Activated T-helper 1 cell treated with Interleukin-2 at 50 U/mL for 16 hours (primary cell): ENCODE measurements at places on chromosomes 3 and 15.
A peak's percentile ranks its signal among the peaks of the same experiment; 100 is the strongest.

DNA sequence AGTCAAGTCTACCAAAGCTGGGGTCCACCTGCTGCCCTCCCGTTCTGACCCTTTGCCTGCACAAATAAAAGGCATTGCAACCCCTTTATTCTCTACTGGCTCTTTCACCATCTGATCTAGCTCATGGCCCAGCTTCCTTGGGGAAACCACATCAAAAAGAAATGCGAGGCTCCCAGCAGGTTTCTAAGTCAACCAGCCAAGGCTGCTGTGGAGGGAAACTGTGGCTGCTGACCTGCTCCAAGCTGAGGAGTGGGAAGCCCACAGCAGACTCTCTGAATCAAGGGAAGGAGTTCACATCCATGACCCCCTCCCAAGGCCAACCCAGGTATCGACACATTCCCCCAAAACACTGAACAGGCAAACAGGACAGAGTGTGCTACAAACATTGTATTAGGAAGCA lies 25.2 kb upstream of the SLCO2A1 start:
- DNase-seq = no peak

DNA sequence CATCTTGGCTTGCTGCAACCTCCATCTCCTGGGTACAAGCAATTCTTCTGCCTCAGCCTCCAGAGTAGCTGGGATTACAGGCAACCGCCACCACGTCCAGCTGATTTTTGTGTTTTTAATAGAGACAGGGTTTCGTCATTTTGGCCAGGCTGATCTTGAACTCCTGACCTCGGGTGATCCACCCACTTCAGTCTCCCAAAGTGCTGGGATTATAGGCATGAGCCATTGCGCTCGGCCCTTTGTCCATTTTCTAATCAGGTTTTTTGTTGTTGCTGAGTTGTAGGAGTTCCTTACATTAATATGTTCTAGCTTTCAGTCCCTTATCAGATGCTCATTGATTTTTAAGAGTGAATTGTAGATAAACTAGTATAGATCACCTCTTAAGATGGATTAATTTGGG lies 20.3 kb downstream of the RAB5A start:
- no peak for DNase-seq

DNA sequence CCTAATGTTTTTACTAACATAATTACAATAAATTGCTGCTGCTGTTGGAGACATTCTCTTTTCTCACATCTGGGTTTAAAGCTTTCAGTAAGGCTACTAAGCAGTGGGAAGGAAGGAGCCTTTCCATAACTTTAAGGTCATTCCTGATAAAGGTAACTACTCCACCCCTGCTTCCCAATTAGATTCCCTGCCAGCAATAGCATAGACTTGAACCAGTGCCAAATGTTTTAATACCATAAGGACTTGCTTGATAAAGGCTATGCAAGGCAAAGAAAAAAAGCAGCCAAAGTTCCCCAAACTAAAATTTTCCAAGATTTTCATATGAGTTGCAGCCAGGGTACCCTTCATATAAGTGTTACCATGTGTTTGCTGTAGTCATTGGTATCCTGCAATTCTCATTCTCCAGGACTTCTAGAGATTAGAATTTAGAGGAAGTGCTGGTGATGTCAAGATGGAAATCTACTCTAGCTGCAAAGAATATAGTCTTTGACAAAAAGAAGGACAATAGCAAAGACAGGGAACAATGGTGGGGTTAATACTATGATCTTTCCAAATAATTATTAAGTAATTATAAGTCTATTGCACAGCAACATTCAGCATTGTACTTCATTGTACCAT lies 106.1 kb downstream of the FILIP1L start:
- no peak for DNase-seq

GRCh38 chr3:129525341-129525968 lies 3.0 kb upstream of the RHO start:
- DNase-seq = no peak

DNA sequence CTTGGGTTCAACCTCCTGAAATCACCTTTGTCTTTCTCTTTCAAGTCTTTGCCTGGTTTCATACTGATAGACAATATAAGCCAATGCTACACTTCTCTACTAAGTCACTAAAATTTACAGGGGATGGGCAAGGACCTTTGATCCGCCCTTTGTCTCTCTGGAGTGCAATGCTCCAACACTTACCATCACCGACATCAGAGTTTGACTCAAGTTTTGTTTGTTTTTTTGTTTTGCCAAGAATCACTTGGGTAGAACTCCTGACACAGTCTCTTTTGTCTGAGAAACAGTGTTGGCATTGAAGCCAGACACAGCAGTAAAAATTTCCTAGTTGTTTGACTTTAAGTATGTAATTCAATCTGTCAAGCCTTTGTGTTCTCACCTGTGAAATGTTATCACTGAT lies 29.3 kb downstream of the NFKBIZ start:
- DNase-seq = no peak

DNA sequence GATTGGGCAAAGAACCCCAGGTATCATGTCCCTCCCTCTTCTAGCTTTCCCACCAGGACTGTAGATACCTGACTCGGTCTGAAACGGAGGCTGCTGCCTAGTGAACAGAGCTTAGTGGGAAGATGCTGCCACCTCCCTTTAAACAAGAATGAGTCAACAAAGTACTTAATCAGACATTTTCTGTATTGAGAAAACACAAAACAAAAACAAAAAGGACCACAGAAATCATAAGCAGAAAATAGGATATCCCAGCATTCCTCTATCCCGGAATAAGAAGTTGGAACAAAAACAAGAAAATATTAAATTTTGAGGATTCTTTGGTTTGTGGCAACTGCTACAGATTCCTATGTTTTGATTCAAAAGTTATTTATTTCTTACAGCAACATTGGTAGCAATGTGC lies 51.7 kb upstream of the COL8A1 start:
- DNase-seq = no peak

DNA sequence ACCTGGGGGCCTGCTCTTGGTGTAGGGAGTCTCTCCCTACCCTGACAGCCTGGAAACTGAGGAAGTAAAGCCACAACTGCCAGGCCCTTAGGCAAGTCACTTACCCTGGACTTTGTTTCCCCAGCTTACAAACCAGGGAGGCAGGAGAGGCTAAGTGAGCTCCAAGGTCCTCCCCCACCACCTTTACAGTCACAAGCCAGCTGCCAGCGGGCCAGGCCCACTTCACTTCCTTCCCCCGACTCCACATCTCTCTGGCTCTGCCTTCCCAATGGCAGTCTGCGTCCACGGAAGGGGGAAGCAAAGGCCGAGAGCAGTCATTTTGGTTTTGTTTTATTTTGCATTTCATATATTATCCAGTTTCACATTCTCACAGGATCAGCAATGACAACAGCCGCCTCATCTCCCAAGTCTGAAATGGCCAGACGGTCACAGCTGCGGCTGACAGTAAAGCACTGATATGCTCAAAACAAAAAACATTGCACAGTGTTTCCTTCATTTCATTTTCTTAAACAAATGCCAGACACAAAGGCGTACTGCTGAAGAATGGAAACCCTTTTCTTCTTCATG lies 35.7 kb downstream of the RBPMS2 start:
- no peak for DNase-seq

DNA sequence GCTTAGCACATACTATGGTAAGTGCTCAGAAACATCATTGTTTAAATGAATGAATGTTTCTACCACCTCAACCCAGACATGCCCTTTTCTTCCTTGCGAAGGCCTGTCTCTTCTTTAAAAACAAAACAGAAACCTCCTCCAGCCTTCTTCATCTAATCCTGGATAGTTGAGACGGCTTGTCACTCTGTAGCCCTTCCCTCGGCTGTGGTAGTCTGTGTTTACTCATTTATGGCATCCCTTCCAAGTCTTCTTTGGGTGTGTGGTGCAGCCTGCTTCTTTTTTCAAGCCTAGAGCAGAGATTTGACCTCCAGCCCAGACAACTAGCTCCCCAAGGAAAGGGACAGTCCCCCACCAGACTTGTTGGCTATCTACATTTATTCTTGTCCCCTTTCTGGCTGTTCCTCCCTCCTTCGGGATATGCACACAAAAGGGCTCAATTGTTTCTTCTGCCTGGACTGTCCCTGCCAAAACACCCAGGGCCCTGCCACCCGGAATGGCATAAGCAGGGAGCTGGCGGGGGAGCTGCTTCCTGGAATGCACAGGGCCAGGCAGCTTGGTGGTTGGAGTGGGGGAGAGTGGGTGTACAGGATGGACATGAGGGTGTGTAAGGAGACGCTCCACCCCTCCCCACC lies 67.8 kb downstream of the ITGA11 start:
- DNase-seq = no peak

- DNase-seq = no peak
Measured at GRCh38 chr15:94523873-94524272, 292.5 kb downstream of the MCTP2 start.

DNA sequence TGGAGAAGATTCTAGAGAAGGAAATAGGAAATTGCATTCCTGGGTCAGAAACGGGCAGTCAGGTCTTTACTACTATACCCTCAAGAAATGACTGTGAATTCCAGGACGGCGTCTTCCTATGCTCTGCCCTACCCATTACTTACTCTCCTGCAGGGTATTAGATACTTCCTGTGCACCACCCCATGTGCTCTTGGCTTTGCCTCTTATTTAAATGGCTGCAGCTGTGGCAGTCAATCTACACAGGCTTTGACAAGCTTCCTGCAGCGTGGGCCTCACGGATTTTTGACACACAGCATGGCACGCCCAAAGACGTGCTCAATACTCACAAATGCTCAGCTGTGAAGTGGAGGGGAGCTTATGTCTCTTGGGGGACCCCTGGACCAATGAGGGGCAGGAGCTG lies 206.1 kb downstream of the SV2B start:
- DNase-seq = no peak

DNA sequence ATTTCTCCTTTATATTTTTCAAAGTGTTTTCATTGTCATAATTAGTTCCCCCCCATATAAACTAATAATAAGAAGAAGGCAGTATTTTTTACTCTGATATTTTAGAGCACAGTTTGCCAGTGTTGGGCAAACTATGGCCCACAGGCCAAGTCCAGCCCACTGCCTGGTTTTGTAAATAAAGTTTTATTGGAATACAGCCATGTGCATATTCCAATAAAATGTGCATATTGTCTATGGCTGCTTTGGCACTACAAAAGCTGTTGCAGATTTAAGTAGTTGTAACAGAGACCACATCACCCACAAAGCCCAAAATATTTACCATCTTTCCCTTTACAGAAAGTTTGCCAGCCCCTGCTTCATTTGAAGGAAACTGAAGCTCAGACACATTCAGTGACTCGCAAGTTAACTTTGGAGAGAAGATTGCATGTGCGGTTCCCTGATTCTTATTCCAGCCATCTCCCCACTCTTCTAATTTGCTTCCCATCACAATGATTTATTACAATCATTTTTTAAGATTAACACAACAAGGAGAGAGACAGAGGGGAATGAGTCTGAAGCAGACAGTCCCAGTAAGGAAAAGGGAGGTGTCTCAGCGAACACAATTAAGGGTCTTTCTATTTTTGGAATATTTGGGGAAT lies 48.9 kb downstream of the RFTN1 start:
- no peak for DNase-seq

DNA sequence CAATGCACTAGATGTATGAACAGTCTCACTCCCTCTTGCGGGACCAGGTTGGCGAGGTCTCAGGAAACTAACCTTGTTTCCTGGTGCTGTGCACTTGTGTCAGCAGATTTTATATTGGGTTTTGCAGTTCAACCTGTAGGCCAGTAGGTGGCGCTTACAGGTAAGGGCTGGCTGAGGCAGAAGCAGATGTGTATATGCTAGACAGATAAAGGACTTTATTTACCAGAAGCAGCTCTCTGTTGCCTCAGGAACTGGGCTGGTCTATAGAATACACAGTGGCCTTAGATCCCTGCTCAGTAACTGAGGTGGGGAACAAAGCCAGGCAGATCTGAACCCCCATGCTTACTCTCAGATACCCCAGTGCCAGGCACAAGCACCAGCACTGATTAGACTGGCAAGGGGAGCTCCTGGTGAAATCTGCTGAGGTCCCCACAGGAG lies 296.8 kb downstream of the DOCK3 start:
- peak; percentile 33 for DNase-seq
